ENCODE measurements at places on chromosomes 2 and 18. TPM values are rescaled to one million over a fixed set of nuclear protein-coding genes. Genes with fewer than 3 reads are reported as not detected.
A peak's percentile ranks its signal among the peaks of the same experiment; 100 is the strongest.

DNA sequence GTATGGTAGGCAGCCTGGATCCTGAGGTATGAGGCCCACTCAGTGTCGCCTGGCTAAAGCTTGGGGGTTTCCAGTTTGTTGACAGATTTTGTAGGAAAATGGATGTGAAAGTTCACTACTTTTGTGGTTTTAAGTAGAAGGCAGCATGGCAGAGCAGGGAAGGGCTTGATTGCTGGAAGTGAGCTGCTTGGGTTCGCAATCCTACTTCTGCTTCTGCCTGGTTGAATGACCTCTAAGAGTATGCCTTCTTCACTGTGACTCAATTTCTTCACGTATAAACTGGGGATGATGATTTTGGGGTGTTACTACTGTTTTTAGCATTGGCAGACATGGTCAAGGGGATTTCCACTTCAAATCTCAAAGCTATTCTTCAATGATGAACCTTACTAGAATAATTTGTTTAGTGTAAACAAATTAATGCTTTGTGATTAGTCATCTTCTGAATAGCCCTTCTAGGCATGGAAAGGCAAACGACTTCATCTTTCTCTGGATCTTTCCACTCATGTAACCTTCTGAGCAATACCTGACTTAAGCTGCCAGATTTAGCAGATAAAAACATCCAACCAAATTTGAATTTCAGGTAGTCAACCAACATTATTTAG lies 13.2 kb downstream of the BMP10 start:
- peaks cover 7% of the 10 kb centered on the region for H3K4me1 ChIP-seq
- no peak for DNase-seq
- no peak overlapping the region for H3K27ac ChIP-seq
- no peaks in the 10 kb centered on the region for H3K36me3 ChIP-seq
- no peaks in the 10 kb centered on the region for H3K27me3 ChIP-seq

GRCh38 chr18:56658261-56658660 lies 7.1 kb downstream of the WDR7 start:
- DNase-seq, result no peak
- no peaks in the 10 kb centered on the region for H3K36me3 ChIP-seq
- H3K4me3 ChIP-seq, result no peak overlapping the region
- no peak overlapping the region for H3K27ac ChIP-seq

GRCh38 chr2:159859583-159859982 lies 61.6 kb upstream of the CD302 start:
- H3K27ac ChIP-seq, result no peak overlapping the region
- DNase-seq, result no peak
- H3K4me1 ChIP-seq, result no peaks in the 10 kb centered on the region
- no peaks in the 10 kb centered on the region for H3K36me3 ChIP-seq
- H3K4me3 ChIP-seq, result no peak overlapping the region

- no peak overlapping the region for H3K4me3 ChIP-seq
- no peaks in the 10 kb centered on the region for H3K4me1 ChIP-seq
- no peak for DNase-seq
- no peaks in the 10 kb centered on the region for H3K27me3 ChIP-seq
- no peaks in the 10 kb centered on the region for H3K36me3 ChIP-seq
- H3K27ac ChIP-seq, result no peak overlapping the region
Measured at GRCh38 chr2:18251486-18251885, 309.0 kb downstream of the RDH14 start.

DNA sequence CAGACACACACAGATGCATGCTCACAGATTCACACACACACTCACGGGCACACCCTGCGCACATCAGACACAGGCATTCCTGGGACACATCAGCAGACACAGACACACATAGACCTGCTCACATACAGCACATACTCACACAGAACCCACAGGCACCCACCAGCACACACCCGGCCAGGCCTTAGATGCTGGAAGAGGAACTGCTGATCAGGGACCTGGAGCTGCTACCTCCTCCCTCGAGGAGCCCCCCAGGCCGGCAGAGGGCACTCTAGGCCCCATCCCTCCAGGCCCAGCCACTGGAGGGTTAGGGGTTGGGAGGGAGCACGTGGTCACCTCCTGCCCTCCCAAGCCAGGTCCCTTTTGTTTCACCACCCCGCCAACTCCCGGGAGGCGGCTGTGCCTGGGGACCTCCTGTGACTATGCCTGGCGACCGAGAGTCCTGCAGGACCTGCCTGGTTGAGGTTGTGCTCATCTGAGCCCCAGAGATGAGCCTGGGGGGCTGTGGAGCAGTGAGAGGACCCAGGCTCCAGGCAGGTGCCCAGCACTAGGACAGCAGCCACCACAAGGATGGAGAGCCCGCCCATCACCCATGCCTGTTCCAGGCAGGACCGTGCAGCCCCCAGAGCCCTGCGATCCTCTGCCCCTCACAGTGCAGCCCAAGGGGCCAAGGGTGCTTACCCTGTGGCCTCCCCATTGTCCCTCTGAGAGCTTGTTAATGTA lies 21.0 kb upstream of the PTMA start:
- no peaks in the 10 kb centered on the region for H3K27me3 ChIP-seq
- no peak overlapping the region for H3K4me3 ChIP-seq
- no peak overlapping the region for H3K27ac ChIP-seq
- no peaks in the 10 kb centered on the region for H3K36me3 ChIP-seq
- peak; percentile 89 for DNase-seq

DNA sequence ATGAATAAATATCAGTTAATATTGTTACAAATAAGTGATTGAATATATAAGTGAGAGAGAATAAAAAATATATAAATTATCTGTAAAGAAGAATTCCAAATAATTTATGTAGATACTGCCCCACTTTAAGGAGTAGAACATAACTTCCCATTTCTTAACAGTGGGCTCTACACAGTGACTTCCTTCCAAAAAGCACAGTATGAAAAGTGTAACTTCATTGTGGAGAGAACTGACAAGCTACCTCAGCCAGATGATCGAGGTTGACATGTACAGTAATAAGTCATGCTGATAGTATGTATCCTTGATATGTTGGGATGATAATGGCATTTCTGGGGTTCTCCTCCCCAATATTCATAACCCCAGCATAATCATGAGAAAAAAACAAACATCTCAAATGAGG lies 191.9 kb upstream of the FN1 start:
- H3K27ac ChIP-seq, result no peak overlapping the region
- no peak overlapping the region for H3K4me3 ChIP-seq
- H3K36me3 ChIP-seq, result no peaks in the 10 kb centered on the region
- no peak for DNase-seq
- H3K27me3 ChIP-seq, result no peaks in the 10 kb centered on the region
- H3K4me1 ChIP-seq, result no peaks in the 10 kb centered on the region

GRCh38 chr2:197278799-197279763 lies 31.5 kb downstream of the ANKRD44 start:
- no peaks in the 10 kb centered on the region for H3K27me3 ChIP-seq
- no peak for DNase-seq
- H3K27ac ChIP-seq, result no peak overlapping the region
- H3K4me3 ChIP-seq, result no peak overlapping the region

GRCh38 chr18:73933685-73934084 lies 213.9 kb downstream of the FBXO15 start:
- H3K4me3 ChIP-seq, result no peak overlapping the region
- DNase-seq, result no peak
- H3K36me3 ChIP-seq, result no peaks in the 10 kb centered on the region
- no peaks in the 10 kb centered on the region for H3K27me3 ChIP-seq
- no peak overlapping the region for H3K27ac ChIP-seq
- no peaks in the 10 kb centered on the region for H3K4me1 ChIP-seq

DNA sequence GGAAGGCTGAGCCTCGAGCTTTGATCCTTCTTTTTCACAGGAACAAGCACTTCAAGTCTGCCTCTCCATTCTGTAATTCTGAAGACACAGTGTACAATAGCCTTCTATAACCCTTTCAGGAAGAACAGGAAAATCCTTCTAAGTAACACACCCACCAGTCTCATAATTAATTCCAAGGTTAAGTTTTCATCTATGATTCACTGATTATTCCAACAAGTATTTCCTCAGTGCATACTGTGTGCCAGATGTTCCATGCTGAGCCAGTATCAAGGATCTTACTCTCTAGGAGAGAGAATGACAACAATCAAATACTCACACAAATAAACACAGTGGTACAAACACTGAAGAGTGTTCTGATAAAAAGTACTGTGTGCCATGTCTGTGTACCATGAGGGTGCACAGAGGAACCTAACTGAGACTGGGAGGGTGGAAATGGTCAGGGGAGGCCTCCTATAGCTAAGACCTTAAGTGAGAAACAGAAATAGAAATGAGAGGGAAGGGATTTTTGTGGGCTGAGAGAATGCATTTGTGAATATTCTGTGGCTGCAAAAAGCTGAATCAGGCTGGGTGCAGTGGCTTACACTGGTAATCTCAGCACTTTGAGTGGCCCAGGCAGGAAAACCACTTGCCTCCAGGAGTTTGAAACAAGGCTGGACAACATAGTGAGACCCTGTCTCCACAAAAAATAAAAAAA lies 7.3 kb upstream of the MTLN start:
- no peaks in the 10 kb centered on the region for H3K27me3 ChIP-seq
- no peaks in the 10 kb centered on the region for H3K36me3 ChIP-seq
- H3K27ac ChIP-seq, result no peak overlapping the region
- H3K4me1 ChIP-seq, result no peaks in the 10 kb centered on the region
- no peak for DNase-seq

DNA sequence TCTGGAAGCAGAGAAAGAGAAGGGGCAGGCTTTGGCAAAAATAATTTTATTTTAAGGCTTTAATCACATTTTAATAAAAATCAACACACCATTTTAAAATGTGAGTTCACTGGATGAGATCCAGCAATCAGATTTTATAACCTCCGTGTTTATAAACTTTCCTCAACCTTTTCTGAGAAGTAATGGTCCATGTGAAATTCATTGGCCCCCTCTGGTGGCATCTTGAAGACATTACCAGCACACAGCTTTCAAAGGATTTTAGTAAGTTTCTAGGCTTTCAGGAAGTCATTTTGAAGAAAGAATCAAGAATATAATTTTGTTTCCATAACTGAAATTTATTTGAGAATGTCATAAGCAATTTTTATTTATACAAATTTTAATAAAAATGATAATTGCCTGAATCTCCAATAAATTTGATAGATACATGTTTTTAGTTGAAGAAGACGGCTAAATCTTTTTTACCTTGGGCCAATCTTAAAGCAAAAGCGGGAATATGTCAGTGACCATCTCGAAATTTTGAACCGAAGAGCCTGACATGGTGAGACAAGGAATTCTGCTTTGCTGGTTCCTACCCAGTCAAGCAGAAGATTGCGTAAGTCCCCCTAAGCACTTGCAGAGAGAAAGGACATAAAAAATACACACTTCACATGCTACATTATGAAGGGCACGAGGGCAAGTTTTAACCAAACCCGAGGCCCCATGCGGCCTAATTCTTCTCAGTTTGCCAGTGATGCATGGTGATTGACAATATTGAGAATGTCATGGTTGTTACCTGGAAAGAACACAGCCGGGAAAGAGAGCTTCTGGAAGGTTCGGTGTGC lies 128.4 kb upstream of the CBLN2 start:
- no peak overlapping the region for H3K27ac ChIP-seq
- no peak overlapping the region for H3K4me3 ChIP-seq
- no peaks in the 10 kb centered on the region for H3K27me3 ChIP-seq
- H3K4me1 ChIP-seq, result no peaks in the 10 kb centered on the region

DNA sequence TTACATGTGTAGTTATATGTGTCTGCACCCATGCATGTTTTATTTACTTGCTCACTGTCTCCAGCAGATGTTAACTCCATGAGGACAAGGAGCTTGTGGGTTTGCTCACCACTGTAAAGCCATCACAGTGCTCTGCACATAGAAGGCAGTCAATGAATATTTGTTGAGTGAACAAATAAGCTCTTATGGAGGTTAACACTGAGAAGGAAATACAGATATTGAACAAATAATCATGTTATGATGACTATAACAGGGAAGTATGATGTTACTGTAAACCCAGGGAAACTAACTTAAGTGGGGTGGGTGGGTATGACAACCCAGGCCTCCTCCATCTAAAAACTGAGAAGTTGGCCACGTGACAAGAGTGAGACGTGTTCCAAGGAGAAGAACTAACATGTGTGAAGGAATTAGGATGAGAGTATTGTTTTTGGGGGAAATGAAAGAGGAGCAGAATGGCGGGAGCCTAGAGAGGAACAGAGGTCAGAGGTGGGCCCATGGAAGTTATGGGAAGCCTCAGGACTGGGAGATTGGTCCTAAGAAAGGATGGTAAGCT lies 6.0 kb upstream of the FAM117B start:
- H3K36me3 ChIP-seq, result no peaks in the 10 kb centered on the region
- H3K4me3 ChIP-seq, result no peak overlapping the region
- no peak for DNase-seq
- H3K4me1 ChIP-seq, result no peaks in the 10 kb centered on the region

DNA sequence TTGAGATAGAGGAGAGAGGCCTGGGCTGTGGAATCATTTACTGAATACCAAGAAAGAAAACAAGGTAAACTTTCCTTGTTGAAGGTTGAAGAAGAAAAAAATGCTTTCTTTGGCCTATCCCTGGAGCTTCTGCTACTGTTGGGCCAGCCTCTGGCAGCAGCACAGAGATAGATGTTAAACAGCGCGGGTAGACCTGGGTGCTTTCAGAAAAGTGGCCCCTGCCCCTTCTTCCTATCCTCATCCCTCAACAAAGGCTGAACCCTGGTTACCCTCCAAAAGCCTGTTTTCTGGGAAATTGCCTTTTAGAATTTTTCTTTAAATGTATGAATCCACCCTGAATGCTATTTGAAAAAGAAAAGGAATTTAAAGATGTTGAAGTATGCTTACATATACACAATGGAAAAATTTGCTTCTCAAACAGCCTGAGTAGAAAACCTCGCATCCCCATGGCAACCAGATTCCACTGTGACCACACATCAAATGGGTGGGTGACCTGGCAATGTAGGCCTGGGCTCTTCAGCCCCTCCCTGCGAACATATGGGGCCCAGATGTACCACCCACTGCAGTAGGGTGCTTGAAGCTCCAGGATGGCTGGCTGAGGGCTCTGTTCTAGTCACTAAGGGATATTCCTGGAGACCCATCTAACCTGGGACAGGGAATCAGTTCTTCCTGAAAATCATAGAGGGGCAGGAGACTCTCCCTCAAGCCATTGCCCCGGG lies 23.4 kb upstream of the CHRNA1 start:
- H3K4me1 ChIP-seq, result peaks cover 6% of the 10 kb centered on the region
- no peaks in the 10 kb centered on the region for H3K27me3 ChIP-seq
- H3K36me3 ChIP-seq, result no peaks in the 10 kb centered on the region

- no peaks in the 10 kb centered on the region for H3K27me3 ChIP-seq
- no peaks in the 10 kb centered on the region for H3K4me1 ChIP-seq
- no peak overlapping the region for H3K27ac ChIP-seq
- H3K4me3 ChIP-seq, result no peak overlapping the region
- H3K36me3 ChIP-seq, result no peaks in the 10 kb centered on the region
Measured at GRCh38 chr2:212408524-212408923, 130.1 kb downstream of the ERBB4 start.

- H3K4me1 ChIP-seq, result peaks cover 9% of the 10 kb centered on the region
- H3K27ac ChIP-seq, result no peak overlapping the region
- no peak overlapping the region for H3K4me3 ChIP-seq
- DNase-seq, result no peak
- no peaks in the 10 kb centered on the region for H3K27me3 ChIP-seq
Measured at GRCh38 chr18:22412176-22412911, 5.4 kb downstream of the CTAGE1 start.

- H3K36me3 ChIP-seq, result peaks cover 81% of the 10 kb centered on the region
- H3K4me1 ChIP-seq, result no peaks in the 10 kb centered on the region
- H3K4me3 ChIP-seq, result no peak overlapping the region
- no peak overlapping the region for H3K27ac ChIP-seq
- DNase-seq, result no peak
- H3K27me3 ChIP-seq, result no peaks in the 10 kb centered on the region
Measured at GRCh38 chr2:61218817-61219170, 56.8 kb downstream of the C2orf74 start.

Gene PRKAG3
- not detected for total RNA-seq

Gene CTAGE1
- not detected for total RNA-seq

Gene AMER3
- total RNA-seq, result not detected

Gene DES
- total RNA-seq, result 59.4 TPM

Gene CPS1
- 3.1 TPM for total RNA-seq

Gene BOLL
- total RNA-seq, result not detected

Gene SLC9A4
- not detected for total RNA-seq

Gene UBE2E3
- 33.8 TPM for total RNA-seq

Gene LYG2
- total RNA-seq, result not detected

Gene SKOR2
- not detected for total RNA-seq

Gene B3GNT2
- 38.6 TPM for total RNA-seq

Gene UGT1A5
- total RNA-seq, result not detected

Data from upper lobe of right lung (tissue), 1 donor.